Dermis microvascular lymphatic vessel endothelial cell (primary cell): ENCODE measurements at places on chromosomes 7 and 10. TPM values are rescaled to one million over a fixed set of nuclear protein-coding genes. Genes with fewer than 3 reads are reported as not detected.
A peak's percentile ranks its signal among the peaks of the same experiment; 100 is the strongest.

Gene C10orf67
- not detected in 2 replicates for total RNA-seq

Gene TRPV5
- total RNA-seq = not detected in 2 replicates

Gene CFTR
- not detected in 2 replicates for total RNA-seq

DNA sequence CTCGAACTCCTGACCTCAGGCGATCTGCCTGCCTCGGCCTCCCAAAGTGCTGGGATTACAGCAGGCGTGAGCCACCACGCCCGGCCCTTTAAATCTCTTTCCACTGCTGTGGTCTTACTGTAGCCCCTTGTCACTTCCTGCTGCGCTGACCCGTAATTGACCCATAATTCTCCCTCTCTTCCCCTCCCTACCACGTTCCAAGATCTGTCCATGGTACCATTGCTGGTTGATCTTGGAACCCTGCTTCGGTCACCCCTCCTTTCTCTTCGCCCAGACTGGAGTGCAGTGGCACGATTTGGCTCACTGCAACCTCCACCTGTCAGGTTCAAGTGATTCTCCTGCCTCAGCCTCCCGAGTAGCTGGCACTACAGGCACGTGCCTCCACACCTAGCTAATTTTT is 6.5 kb downstream of the POR start:
- DNase-seq = peak; percentile 19

Gene PCLO
- total RNA-seq = 1.8 and 3.0 TPM in 2 replicates

Gene CUBN
- total RNA-seq = 6.7 and 10.7 TPM in 2 replicates

Gene TAS2R5
- 0.26 and 0.51 TPM in 2 replicates for total RNA-seq

GRCh38 chr7:99557940-99558305 is 519 bp upstream of the ZNF655 start:
- DNase-seq = no peak

GRCh38 chr7:130941322-130942210 is 207.6 kb upstream of the KLF14 start:
- DNase-seq = peak; percentile 77

DNA sequence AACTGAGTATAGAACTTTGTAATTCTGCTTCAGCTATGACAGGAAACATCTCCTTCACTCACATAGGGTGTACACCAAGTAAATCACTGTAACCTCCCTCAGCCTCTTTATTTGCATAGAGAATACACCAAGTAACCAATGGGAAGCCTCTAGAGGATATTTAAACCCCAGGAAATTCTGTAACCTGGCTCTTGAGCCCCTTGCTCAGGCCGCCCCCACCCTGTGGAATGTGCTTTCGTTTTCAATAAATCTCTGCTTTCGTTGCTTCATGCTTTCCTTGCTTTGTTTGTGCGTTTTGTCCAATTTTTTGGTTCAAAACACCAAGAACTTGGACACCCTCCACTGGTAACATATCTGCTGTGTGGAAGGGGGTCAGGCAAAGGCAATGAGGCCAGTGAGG is 60.2 kb downstream of the CLRN3 start:
- DNase-seq = no peak

Gene RSPH10B
- total RNA-seq = 0.64 and 2.4 TPM in 2 replicates

GRCh38 chr10:6363511-6363910 is 160.8 kb downstream of the PFKFB3 start:
- no peak for DNase-seq

DNA sequence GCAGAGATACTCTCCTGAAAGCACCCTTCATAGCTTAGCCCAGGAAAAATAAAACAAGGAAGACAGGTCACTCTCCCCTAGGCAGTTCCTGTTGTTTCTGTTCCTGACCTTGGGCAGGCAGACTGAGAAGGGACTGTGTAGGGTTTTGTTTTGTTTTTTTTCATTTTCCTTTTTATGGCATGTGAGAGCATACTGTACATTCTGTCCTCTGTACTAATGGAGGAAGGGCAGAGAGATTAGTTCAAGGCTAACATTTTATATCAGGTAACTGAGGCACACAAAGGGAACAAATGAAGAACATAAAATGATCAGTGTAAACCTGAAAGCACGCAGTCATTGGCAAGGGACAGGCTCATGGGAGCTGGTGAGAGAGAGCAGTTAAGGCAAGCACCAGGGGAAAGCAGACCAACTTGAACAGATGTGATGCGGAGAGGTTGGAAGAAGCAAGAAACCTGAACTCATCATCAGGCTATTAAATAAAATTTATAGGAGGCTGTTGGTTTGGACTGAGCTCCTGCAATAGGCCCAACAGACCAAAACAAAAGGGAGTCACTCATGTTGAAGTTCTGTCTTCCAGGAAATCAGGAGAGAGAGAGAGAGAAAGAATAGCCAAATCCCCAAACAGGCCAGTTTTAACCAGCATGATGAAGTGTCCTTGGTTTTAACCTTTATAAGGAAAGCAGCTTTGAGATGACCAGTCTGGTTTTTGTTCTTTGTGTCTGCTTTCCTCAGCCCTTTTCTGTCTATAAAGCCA is 34.1 kb upstream of the PDCD4 start:
- DNase-seq = peak; percentile 12

DNA sequence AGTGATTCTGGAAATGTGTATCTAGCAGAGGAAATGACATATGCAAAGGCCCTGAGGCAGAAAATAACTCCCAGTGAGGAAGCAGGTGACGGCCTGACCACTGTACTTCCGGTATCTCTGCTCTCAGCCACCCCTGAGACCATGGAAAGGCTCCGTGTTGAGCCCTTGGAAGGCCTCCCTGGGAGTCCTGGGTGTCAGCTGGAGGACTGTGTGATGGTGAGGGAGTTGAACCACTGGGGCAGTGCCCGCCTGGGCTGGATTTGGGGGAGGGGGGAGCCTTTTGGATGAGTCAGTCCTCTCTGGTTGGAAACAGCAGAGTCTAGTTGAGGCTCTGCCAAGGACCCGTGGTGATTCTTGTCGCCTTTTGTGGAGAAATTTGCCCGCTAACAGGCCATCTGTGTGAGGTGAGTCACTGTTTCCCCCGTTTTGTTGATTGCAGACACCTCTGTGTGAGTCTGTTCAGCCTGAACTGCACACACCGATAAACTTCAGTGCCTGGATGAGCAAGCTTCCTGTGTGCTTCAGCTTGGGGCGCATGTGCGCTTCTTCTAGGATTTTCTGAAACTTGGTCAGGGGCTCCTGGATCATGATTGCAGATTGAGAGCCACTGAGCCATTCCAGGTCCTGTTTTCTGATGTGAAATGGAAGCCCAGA is 98.6 kb downstream of the GRK5 start:
- DNase-seq = peak; percentile 99

GRCh38 chr7:20350996-20351692 is 20.4 kb downstream of the ITGB8 start:
- DNase-seq = no peak

GRCh38 chr7:43479042-43479441 is 103.9 kb upstream of the STK17A start:
- no peak for DNase-seq

Gene HYAL4
- total RNA-seq = 0.39 and 1.0 TPM in 2 replicates

GRCh38 chr7:91239171-91239604 is 25.0 kb upstream of the FZD1 start:
- peak; percentile 57 for DNase-seq

Gene GDF10
- not detected in 2 replicates for total RNA-seq

- DNase-seq = no peak
Measured at GRCh38 chr7:4722308-4722707, 40.2 kb downstream of the FOXK1 start.

DNA sequence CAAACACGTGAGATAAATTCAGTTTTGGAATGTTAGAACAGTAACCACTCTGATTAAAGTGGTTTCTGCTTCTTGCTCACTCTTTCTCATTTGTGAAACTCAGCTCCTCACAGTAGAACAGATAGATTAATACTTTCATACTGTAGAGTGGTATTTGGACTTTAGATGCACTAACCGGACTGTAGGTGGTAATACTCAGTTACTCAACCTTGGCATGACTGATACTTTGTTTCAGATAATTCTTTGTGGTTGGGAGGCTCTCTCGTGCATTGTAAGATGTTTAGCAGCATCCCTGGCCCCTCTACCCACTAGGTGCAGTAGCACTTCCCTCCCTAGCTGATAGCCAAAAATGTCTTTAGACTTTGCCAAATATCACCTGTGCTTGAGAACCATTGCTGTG is 37.6 kb downstream of the MCU start:
- no peak for DNase-seq

- DNase-seq = peak; percentile 2
Measured at GRCh38 chr7:122468945-122469344, 164.4 kb upstream of the FEZF1 start.

DNA sequence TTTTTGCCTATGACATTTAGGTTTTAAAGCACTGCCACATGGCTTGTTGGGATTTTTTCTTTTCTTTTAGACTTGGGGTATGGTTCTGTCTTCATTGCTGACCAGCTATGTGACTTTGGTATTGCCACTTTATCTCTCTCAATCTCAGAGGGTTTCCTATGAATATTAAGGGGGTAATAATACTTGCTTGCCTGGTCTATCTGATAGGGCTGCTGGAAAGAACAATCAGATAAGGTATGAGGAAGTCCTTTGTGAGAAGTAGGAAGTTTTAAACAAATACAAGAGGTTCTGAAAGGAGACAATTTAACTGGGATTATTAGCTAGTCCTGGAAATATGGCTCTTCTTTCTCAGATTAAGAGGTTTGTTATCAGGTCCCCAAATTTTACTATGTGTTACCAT is 80.8 kb downstream of the ZNF92 start:
- DNase-seq = no peak

DNA sequence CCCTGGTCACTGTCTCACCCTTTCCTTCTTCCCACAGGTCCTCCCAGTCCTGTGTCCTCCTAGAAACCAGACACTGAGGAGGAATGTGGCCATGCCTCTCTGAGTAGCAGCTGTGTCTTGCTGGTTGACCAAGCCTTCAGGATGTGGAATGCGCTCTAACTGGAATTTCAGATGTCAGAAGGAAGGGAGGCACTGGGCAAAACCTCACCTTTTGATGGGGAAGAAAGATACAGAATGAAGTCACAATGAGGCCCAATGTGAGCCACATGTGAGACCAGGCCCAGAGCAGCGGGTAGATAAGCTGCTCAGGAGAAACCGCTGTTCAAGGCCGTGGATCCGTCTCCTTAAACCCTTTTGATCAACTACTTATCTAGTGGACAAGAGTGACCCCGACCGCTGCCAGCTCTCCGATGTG is 54.8 kb upstream of the ECHDC3 start:
- DNase-seq = no peak

DNA sequence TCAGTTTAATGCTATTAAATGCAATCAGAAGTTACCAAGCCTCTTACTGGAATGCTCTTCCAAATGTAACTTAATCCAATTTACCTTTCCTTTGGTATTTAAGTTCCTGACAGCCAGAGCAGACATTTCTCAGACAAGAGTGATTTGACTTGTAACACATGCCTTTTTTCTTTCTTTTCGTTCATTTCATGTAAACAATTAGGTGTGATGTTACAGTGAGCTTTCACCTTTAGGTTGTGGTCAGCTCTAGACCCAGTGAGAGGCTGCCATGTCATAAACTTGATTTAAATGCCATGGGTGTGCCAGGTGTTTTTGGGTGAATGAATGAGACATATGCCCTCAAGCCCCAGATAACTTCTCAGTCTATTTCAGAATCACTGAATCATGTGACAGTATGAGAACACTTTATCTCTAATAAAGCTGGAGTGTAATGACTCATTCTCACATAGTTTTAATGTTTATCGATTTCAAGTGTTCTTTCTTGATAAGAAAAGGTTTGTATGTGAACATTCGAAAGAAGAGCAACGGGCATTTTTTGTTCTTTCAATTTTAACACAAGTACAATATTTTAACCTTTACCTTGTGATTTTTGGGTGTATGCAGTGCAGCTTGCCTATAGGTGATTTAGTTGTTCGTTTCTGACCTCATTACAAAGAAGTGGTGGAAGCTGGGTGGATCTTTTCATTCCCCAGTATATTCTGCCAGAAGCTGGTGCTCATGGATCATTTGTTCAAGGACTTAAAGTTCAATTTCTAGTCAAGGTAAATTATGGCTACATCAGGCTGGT is 61.5 kb downstream of the CHN2 start:
- DNase-seq = no peak

GRCh38 chr10:48958598-48959190 is 19.1 kb upstream of the LRRC18 start:
- DNase-seq = no peak

DNA sequence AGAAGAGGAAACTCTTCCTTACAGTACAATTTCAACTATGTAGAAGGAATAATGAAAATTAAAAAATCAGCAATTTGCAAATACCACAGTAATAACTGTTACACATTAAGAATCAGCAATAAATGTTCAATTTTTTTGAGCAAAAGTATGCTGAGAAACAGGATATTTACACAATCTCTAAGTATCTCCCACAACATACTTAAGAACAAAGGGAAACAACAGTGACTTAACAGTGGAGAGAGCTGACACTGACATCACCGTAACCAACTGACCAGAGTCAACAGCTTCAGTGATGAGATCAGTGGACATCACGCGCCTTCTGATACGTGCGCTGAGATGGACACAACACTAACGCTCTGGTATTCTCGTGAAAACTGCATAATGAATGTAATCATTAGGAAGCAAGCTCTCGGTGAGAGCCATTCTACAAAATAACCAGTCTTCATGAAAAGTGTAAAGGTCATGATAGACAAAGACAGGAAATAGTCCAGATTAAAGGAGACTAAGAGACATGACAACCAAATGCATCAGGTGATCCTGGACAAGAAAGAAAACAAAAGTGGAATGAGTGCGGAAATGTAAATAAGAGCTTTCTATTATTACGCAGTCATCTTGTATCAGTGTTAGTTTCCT is 82.6 kb downstream of the PIP4K2A start:
- DNase-seq = peak; percentile 98

Gene ASIC3
- under 0.01 and 0.13 TPM in 2 replicates for total RNA-seq

- no peak for DNase-seq
Measured at GRCh38 chr7:151514461-151515275, 5.0 kb downstream of the RHEB start.

DNA sequence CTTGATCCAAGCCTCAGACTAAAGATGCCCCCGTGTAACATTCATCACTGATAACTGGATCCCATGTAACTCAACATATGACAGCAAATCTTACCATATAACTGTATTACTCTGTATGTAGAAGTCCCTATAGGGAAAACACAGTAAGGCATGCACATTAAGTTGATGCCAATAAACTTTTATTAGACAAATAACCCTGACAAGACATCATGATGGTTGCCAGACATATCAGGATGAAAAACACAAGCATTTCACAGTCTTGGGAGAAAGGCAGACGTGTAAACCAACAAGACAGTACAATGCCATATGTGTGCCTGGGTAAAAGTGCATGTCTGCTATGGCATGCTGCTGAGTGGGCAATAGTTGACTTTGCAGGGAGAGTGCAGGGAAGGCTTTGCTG is 142.2 kb downstream of the HERPUD2 start:
- no peak for DNase-seq

DNA sequence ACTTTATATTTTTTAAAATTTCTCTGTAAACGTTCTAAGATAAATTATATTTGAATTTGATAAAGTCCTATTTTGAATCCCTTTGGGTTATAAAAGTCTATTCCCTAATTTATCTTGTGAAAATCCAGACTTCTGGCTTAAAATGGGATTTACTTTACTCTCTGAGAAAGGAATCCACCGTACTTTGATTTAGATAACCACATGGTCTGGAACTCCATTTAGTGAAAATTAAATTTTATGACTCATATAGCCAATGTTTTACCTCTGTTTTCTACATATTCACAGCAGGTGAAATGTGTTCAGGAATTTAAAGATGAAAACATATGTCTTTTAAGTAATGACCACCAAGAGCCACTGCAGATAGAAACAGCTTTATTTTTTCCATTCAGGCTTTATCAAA is 141.8 kb upstream of the FGFR2 start:
- no peak for DNase-seq
